Mammary epithelial cell (primary cell): ENCODE measurements at places on chromosomes 1 and 21. TPM values are rescaled to one million over a fixed set of nuclear protein-coding genes. Genes with fewer than 3 reads are reported as not detected.

DNA sequence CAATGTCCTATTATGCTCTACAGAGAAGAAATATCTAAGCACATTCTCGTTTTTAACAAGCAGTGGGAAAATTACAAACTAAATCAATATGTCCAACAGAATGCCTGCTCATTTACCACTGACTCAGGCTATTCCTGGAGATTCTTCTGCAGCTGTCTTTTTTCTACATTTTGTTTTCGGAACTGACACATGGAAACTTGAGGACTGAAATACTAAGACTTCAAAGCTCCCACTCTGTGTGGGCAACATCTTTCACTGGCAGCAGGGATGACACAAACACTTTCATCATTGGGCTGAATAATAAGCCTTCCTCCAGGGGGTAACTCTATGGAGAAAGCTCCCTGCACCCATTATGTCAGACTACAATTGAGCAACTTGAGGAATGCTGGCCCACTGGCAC lies 175.5 kb upstream of the NCAM2 start:
- no peak for DNase-seq

GRCh38 chr1:153465811-153466636 lies 5.6 kb upstream of the S100A7 start:
- peak; percentile 39 for DNase-seq

DNA sequence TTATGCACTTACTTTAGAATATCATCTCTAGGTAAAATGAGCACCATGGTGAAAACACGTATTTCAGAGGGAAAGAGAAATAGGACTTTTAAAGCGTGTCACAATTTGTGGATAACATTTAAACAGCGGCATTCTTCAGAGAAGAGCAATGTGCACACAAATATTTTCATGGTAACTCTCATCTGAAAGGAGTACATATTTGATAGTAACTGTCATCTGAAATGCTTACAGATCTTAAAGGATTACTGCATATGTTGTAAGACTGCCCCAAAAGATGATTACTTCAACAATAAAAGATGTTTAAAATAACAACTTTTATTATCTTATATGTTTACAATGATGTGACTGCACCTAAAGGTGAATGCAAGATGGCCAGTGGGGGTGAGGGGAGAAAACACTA lies 408.8 kb downstream of the PLA2G4A start:
- DNase-seq: no peak

DNA sequence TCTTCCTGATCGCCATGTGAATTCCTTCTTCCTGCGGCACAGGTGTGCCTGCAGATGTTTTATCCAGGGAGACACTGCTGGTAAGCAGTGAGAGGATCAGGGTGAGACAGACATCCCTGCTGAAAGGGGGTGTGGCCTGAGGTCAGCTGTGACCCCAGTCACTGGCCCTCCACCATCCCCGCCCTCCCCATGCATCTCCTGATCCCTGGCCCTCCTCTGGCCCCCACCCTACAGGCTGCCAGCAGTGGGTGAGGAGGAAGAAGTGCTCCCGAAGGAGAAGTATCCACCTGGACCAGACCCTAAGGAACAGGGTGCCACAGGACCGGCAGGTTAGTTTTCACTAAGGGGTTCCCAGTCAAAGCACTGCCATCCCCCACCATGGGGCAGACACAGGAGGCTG lies 85.3 kb downstream of the GLIS1 start:
- no peak for DNase-seq

DNA sequence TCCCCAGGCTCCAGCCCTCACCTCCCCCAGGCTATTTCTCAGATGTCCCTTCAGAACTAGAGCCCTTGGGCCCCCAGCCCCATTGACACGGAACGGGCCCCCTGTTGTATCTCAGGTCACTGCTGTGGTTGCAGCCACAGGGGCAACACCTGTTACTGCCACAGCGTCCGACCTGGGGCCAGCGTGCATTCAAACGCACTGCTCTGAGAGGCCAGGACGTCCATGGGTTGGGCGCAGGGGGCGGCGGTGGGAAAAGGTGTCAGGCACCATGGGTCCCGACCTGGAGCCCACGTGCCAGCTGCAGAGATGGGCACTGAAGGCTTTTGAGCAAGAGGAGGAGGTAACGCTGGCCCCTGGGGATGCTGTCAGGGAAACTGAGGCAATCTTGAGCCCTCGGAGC lies 13.3 kb downstream of the FAAP20 start:
- no peak for DNase-seq

Gene MNDA
- total RNA-seq: not detected

Gene PODN
- total RNA-seq: not detected in 2 replicates

Gene GJA5
- 255 TPM for total RNA-seq
